ENCODE measurements at places on chromosomes 7 and 10.
A peak's percentile ranks its signal among the peaks of the same experiment; 100 is the strongest.

GRCh38 chr10:35585903-35586535, 19.1 kb upstream of the GJD4 start:
- no peak for DNase-seq
- H3K27me3 ChIP-seq, result no peaks in the 10 kb centered on the region
- no peak overlapping the region for H3K4me3 ChIP-seq
- no peaks in the 10 kb centered on the region for H3K36me3 ChIP-seq
- H3K27ac ChIP-seq, result no peak overlapping the region

GRCh38 chr7:12373580-12374263, 29.9 kb downstream of the VWDE start:
- no peak overlapping the region for H3K27ac ChIP-seq
- H3K4me3 ChIP-seq, result no peak overlapping the region
- no peaks in the 10 kb centered on the region for H3K27me3 ChIP-seq

- H3K4me1 ChIP-seq, result peaks cover 13% of the 10 kb centered on the region
- no peak overlapping the region for H3K27ac ChIP-seq
- no peak for DNase-seq
- H3K27me3 ChIP-seq, result no peaks in the 10 kb centered on the region
- no peaks in the 10 kb centered on the region for H3K36me3 ChIP-seq
Observed at GRCh38 chr10:128125416-128125943, 743 bp downstream of the MKI67 start.

GRCh38 chr7:117323305-117323850, 520 bp upstream of the WNT2 start:
- peaks cover 4% of the 10 kb centered on the region for H3K4me1 ChIP-seq
- no peaks in the 10 kb centered on the region for H3K36me3 ChIP-seq
- no peak for DNase-seq
- peak overlapping the region; percentile 61 for H3K4me3 ChIP-seq
- H3K27me3 ChIP-seq, result no peaks in the 10 kb centered on the region
- H3K27ac ChIP-seq, result no peak overlapping the region

- peaks cover 18% of the 10 kb centered on the region for H3K4me1 ChIP-seq
- peaks cover 4% of the 10 kb centered on the region for H3K36me3 ChIP-seq
- no peak overlapping the region for H3K4me3 ChIP-seq
- H3K27ac ChIP-seq, result no peak overlapping the region
Observed at GRCh38 chr7:98250789-98251188, 1.2 kb downstream of the TECPR1 start.

DNA sequence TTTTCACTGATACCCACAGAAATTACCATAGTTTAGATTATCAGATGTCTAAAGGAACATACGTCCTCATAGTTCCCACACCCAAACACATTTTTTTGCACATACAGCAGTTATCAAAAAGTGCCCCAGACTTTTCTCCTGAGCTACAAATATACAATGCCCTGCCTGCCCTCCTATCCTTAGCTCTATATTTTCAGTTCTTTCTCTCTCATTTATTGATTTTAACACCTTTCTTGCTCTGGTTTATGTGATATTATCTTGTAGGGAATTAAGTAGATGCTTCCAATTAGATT, 25.1 kb upstream of the SGMS1 start:
- H3K27me3 ChIP-seq, result no peaks in the 10 kb centered on the region
- DNase-seq, result no peak
- no peaks in the 10 kb centered on the region for H3K36me3 ChIP-seq
- H3K4me3 ChIP-seq, result no peak overlapping the region
- no peak overlapping the region for H3K27ac ChIP-seq
- H3K4me1 ChIP-seq, result no peaks in the 10 kb centered on the region

DNA sequence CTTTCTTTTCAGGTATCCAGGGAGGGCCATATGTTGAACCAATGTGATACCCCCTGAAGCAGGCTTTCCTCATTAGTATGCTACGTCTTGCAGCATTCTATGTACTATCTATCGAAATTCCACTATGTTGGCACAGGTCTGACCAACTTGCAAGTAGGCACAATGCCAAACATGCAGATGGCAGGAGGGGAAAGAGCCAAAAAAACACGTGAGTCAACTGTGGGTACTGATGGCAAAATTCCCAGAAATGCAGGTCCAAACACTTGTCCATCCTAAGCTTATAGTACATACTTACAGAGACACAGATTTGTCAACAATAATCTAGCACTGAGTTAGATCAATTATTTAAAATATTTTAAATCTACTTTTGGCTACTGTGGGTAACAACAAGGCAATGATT, 394.9 kb downstream of the DGKB start:
- DNase-seq, result no peak
- no peak overlapping the region for H3K4me3 ChIP-seq
- no peaks in the 10 kb centered on the region for H3K4me1 ChIP-seq
- no peak overlapping the region for H3K27ac ChIP-seq
- no peaks in the 10 kb centered on the region for H3K27me3 ChIP-seq

DNA sequence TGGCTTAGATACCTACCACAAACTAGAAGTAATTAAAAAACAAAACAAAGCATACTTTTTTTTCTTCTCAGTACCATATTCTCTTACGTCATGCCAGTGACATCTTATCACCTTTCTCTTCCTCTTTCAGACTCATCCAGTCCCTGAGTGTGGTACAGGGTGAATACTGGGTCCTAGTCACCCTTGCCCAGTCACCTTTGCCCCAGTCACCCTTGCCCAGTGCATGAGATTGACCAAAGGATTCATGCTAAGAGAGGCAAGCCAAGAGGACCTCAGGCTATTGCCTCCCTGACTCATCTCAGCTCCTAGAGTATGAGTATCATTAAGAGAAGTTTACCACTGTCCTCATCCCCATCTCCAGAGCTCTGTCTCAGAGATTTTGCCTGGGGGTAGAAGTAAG, 10.0 kb upstream of the TSPAN12 start:
- no peak overlapping the region for H3K27ac ChIP-seq
- H3K27me3 ChIP-seq, result no peaks in the 10 kb centered on the region
- no peaks in the 10 kb centered on the region for H3K4me1 ChIP-seq
- no peaks in the 10 kb centered on the region for H3K36me3 ChIP-seq
- no peak overlapping the region for H3K4me3 ChIP-seq
- DNase-seq, result no peak

DNA sequence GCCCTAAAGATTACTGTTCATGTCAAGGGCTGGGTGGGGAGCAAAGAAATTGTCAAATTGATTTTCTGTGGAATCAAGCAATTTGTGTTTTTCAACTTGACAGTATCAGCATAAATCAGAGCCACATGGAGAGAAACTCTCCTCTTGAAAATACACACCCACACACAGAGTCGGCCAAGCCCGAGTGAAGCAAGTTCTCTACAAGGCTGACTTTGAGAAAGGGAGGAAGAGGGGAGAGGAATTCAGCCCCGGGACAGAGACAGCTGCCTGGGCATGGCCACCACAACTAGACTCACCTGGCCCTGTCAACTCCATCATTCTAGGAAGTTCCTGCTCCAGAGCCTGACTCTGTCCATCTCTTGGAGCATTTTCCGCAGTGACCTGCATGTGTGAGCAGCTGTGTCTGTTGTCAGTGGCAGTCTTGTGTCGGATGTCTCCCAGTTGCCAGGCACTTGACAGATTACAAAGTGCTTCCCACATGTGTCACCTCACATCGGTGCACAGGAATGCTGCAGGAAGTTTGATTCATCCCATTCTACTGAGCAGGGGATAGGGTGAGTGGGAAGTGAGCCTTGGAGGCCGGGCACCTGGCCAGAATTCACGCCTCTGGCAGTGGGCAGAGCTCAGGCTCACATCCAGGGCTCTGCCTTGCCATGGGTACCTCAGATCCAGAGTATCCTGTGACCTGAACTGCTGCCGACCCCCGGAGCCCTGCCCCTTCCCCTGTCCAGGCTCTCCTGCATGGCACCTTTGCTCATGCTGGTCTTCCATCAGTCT, 37.9 kb downstream of the ADAM12 start:
- no peaks in the 10 kb centered on the region for H3K4me1 ChIP-seq
- no peaks in the 10 kb centered on the region for H3K27me3 ChIP-seq
- no peak for DNase-seq

DNA sequence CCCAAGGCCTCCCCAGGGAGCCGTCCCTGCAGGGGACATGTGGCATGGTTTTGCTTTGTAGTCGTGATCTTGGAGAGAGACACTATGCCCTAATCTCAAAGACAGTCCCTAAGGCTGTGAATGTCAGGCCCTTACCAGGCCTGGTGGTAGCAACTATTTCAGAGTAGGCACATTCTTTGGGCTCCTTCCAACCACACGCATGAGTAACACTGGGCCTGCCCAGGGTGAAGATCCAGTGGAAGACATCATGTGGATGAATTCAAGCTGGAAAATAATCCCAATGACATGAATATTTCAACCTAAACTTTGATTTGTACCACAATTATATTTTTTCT, 39.5 kb upstream of the INSIG1 start:
- H3K4me3 ChIP-seq, result no peak overlapping the region
- H3K4me1 ChIP-seq, result peaks cover 4% of the 10 kb centered on the region
- H3K27me3 ChIP-seq, result no peaks in the 10 kb centered on the region
- DNase-seq, result no peak
- H3K36me3 ChIP-seq, result no peaks in the 10 kb centered on the region

DNA sequence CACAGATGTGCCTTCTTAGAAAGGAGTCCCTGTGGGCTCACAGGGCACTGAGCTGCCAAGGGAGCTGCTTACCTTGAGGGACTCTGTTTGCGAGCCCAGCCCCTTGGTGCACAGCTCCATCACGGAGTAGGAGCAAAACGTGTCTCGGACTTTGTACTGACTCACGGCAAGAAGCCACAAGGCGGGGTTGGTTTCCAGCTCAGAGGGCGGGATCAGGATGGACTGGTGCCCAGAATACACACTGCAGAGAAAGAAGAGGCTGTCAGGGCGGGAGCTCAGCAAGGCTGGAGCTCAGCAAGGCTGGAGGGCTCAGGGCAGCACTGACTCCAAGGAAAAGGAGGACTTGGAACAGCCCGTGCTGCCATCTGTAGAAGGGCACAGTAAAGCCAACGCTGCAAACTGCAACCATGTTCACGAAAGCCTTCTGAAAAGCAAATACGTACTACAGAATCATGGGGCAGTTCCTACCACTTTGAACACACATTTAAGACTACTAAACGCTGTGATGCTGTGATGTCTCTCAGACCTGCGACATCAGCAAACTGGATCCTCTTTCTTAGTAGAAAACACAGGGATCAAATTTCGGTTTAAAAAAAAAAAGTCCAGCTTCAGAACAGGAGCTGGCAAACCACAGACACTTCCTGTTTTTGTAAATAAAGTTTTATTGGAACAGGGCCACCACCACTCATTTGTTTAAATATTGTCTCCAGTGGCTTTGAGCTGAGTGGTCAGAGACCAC, 194.3 kb downstream of the ZMYND11 start:
- H3K27ac ChIP-seq, result peak overlapping the region; percentile 65
- peaks cover 19% of the 10 kb centered on the region for H3K36me3 ChIP-seq
- H3K27me3 ChIP-seq, result no peaks in the 10 kb centered on the region

- H3K4me3 ChIP-seq, result no peak overlapping the region
- no peaks in the 10 kb centered on the region for H3K27me3 ChIP-seq
- H3K27ac ChIP-seq, result no peak overlapping the region
- no peak for DNase-seq
Observed at GRCh38 chr10:99013885-99014284, 221.8 kb downstream of the HPSE2 start.

- no peak overlapping the region for H3K4me3 ChIP-seq
- no peak for DNase-seq
- no peaks in the 10 kb centered on the region for H3K4me1 ChIP-seq
- no peaks in the 10 kb centered on the region for H3K27me3 ChIP-seq
Observed at GRCh38 chr10:130177250-130177649, 41.1 kb downstream of the GLRX3 start.

DNA sequence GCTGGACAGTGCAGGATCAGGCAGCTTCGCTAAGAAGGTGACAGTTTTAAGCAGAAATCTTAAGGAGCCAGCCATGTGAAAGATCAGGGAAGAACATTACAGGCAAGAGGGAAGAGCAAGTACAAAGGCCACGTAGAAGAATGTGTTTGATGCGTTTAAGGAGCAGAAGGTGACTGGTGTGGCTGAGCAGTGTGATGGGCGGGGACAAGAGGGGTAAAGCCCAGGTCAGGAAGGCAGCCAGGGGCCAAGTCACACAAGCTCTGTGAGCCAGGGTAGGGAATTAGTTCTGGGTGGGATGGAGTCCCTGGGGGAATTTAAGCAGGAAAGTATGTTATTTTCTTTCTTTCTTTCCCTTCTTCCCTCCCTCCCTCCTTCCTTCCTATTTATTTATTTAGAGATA, 166.9 kb downstream of the SH3PXD2A start:
- H3K4me3 ChIP-seq, result no peak overlapping the region
- DNase-seq, result no peak
- peaks cover 6% of the 10 kb centered on the region for H3K4me1 ChIP-seq
- no peaks in the 10 kb centered on the region for H3K27me3 ChIP-seq
- no peak overlapping the region for H3K27ac ChIP-seq

DNA sequence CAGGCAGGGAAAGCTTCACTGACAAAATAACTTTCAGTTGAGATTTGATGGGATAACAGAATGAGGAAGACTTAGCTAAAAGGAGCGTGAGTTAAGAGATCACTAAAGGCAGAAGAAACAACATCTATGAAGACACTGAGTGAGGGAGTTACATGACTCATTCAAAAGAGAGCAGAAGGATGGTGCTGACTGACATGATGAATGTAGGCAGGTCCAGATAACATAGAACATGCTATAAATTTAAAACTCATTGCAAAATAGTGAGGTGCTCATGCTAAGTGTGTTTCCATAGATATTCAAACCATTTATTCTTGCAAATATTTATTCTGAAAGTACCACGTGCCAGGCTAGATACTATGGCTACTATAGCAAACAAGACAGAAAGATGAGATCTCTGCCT, 116.4 kb upstream of the DGKB start:
- no peak overlapping the region for H3K4me3 ChIP-seq
- no peaks in the 10 kb centered on the region for H3K36me3 ChIP-seq
- H3K27me3 ChIP-seq, result no peaks in the 10 kb centered on the region
- no peak overlapping the region for H3K27ac ChIP-seq
- H3K4me1 ChIP-seq, result no peaks in the 10 kb centered on the region

- no peaks in the 10 kb centered on the region for H3K27me3 ChIP-seq
- H3K4me1 ChIP-seq, result peaks cover 9% of the 10 kb centered on the region
- H3K4me3 ChIP-seq, result no peak overlapping the region
- H3K36me3 ChIP-seq, result no peaks in the 10 kb centered on the region
Observed at GRCh38 chr10:31757386-31757791, 171.2 kb downstream of the ARHGAP12 start.

DNA sequence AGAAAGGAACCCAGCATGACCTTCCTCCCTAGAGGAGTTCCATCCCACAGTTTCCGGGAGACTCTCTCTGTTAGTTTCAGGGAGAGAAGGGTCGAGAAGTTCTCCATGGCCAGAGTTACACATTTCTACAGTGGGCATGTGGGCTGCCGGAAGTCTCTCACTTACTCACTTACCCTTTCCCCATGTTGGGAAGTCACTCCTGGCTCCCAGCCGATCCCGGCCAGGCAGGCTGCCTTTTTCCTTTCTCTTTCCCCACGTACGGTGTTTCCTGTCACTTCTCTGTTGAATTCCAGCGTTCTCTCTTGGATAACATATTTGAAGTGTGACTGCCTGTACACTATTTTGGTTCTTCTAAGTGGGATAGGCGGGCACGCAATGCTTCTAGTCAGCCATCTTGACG, 3.5 kb downstream of the TEX36 start:
- H3K27me3 ChIP-seq, result no peaks in the 10 kb centered on the region
- no peaks in the 10 kb centered on the region for H3K4me1 ChIP-seq
- no peak for DNase-seq
- H3K36me3 ChIP-seq, result no peaks in the 10 kb centered on the region
- H3K4me3 ChIP-seq, result no peak overlapping the region

DNA sequence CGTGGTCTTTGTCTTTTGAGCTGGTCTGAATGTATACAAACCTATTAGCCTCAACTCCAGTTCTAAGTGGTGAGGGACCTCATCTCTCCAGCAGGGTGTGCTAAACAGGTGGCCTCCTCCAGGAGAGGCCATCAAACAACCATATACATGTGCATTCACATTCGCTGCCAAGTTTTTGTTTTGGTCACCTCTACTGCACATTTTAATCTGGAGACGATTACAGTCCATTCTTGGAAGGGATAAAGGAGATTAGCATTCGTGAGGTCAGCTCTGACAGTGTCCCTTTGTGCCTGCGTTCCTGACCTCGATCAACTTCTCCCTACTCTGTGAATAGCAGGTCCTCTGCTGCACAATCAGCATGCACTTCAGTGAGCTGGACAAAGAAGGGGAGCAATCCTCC, 60.8 kb downstream of the RHOBTB1 start:
- H3K27ac ChIP-seq, result no peak overlapping the region
- no peak for DNase-seq

All from ascending aorta (tissue), 2 donors.